ENCODE measurements at places on chromosomes 1 and 21. TPM values are rescaled to one million over a fixed set of nuclear protein-coding genes. Genes with fewer than 3 reads are reported as not detected.

Gene OVAAL
- not detected for total RNA-seq

Gene CLCA1
- total RNA-seq: not detected

Gene HAPLN2
- 0.62 TPM for total RNA-seq

Gene TSPEAR
- total RNA-seq: not detected

Gene OR2G6
- not detected for total RNA-seq

Gene HCN3
- total RNA-seq: 2.5 TPM

Gene OR2T11
- not detected for total RNA-seq

Gene SH2D1B
- not detected for total RNA-seq

Gene LHX8
- not detected for total RNA-seq

Gene CELA3B
- not detected for total RNA-seq

Gene KLF17
- total RNA-seq: not detected

Gene SELENON
- 14.4 TPM for total RNA-seq

Gene RNU1-2
- total RNA-seq: 2,477 TPM

Gene FMO4
- total RNA-seq: 1.0 TPM

Gene C1orf94
- not detected for total RNA-seq

Gene BTBD8
- 2.7 TPM for total RNA-seq

Gene LAMB3
- 1.3 TPM for total RNA-seq

Gene DHCR24
- total RNA-seq: 102 TPM
